ENCODE measurements at places on chromosomes 3 and 15.

DNA sequence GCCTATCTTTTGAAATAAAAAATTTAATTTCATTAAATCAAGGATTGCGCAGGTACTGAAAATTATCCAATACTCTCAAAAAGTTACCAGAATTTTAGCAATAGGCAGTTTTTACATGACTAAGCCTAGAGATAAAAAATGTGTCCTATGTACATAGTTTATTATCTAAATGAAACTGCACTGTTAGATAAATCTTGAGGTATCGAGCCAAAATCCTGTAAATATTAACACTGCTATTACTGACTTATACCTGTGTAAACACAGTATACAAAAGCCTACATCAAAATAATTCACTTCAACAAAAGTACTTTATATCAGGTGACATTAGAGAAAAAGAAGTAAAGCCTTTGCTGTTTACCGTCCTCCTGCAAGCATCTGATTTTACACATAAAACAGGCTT is 60.7 kb downstream of the TASOR start:
- DNase-seq = no peak

- DNase-seq = no peak
Observed at GRCh38 chr3:66075281-66075680, 36.6 kb upstream of the MAGI1 start.

- DNase-seq = no peak
Observed at GRCh38 chr15:70647396-70647795, 116.0 kb downstream of the UACA start.

DNA sequence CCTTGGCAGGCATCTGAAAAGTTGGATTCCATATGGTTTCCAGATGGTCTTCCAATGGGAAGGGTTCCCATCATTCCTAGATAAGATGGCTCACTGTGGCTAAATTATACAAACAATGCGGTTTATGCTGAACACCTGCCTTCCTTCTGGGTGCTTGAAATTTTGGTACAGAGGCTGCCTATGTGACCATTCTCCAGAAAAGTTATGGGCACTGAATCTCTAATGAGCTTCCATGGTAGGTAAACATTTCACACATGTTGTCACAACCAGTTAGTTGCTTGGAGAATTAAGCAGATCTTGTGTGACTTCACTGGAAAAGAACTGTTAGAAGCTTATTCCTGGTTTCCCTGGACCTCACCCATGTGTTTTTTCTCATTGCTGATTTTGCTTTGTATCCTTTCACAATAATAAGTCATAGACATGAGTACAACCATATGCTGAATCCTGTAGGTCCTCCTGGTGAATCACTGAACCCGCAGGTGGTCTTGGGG is 30.1 kb downstream of the PLOD2 start:
- DNase-seq = no peak

DNA sequence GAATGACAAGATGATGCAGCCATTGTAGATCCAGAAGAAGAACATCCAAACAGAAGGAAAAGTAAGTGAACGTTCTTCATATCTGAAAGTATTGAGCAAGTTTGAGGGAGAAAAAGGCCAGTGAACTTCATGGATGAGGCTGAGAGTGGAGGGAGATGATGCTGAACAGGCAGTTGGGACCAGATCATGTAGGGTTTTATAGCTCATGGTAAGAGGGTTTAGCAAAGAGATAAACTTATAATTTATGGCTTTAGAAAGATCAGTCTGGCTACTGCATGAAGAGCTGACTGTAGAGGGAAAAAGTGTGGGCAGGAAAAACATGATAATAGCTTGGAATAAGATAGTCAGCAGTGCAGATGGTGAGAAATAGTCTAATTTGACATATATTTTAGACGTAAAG is 192.6 kb upstream of the LPP start:
- no peak for DNase-seq

DNA sequence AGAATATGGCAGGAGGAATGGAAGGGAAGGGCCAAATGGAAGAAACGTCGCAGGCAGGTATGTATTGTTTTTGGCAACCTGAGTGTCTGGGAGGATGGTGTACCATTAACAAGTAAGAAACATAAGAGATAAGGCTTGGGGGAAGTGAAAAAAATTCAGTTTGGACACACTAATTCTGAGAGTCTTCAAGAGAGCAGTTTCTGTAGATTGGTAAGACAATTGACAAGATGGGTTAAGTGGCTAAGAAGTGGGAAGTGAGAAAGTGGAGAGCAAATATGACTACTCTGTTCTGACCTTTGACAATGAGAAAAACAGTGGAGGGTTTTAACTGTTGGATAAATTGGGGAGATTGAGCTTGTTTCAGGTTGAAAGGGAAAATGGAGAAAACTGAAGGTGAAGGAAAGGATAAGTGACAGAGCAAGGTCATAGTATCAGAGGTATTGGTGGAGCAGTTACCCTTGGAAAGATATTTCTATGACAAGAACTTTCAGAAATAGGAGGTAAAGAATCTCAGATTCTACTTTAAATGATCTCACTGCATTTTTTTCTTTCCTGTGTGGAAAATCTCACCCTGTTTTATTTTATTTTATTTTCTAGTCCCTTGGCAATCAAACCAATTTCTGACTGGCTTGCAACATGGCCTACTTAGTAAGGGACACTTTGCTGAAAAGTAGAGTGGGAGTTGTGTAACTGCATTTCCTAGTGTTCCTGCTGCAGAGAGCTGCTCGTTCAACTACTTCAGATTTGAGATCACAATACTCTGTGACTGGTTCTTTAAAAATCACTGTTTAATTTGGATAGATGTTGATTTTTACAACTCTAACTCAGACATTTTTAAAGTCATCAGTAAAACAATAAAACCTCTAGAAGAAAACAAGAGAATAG is 23.1 kb upstream of the GABPB1 start:
- DNase-seq = no peak

GRCh38 chr3:184419171-184419570 is 39.3 kb downstream of the CHRD start:
- no peak for DNase-seq

GRCh38 chr3:59559721-59560435 is 510.1 kb upstream of the CFAP20DC start:
- DNase-seq = no peak

DNA sequence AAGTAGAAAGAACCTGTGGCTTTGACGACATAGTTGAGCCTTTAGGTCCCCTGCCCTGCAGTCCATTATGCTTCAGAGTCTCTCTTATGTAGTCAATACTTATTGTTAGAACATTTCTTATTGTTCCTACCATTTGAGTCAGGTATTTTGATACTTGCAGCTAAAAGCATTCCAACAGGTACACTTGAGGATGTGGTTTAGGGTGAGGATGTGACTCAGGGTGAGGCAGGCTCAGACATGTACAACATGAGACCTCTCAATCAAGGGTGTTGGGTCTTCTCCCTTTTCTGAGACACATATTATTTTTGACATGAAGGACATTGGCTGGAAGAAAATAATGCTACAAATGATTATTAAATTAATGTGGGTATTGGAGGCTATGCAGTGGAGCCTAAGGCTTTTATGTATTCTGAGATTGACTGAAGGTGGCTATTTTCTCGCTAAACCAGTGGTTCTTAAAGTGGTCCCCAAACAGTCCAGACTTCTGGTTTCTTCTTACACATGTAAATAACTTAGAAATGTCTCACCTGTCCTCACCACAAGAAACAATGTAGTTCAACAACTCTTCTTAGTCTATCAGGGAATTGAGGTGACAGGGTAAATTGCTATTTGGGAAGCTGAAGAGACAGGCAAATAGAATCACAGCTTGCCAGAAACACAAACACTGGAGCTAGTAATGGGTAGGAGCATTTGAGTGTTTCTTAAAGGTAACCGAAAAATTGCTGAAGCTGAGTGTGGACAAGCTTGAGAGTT is 135.5 kb upstream of the ZPLD1 start:
- DNase-seq = no peak

GRCh38 chr3:5188419-5189221 is 1.1 kb downstream of the EDEM1 start:
- no peak for DNase-seq

- DNase-seq = no peak
Observed at GRCh38 chr3:185852635-185853034, 27.8 kb upstream of the IGF2BP2 start.

DNA sequence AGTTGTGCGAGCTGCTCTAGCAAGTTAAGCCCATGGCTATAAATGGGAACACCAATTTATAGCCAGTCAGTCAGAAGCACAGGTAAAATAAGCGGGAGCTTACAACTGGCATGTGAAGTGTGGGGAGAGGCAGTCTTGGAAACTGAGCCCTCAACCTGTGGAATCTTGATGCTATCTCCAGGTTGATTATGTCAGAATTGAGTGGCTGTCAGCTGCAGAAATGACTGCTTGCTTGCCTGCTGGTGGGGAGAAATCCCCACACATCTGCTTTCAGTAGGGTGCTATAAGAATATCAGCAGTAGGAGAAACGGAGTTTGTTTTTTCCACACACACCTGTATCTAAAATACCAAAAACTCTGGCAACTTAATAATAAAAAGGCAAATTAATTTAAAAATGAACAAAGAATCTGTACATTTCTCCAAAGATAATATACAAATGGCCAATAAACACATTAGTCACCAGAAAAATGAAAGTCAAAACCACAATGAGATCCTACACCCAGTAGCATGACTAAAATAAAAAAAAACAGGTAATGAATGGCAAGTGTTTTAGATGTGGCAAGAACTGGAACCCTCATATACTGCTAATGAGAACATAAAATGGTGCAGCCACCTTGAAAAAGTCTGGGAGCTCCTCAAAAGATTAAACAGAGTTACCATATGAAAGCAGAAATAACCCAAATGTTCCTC is 26.0 kb upstream of the MAP4 start:
- DNase-seq = no peak

- DNase-seq = no peak
Observed at GRCh38 chr3:74352166-74352565, 262.3 kb downstream of the CNTN3 start.

- DNase-seq = no peak
Observed at GRCh38 chr3:124845406-124845805, 41.8 kb downstream of the ITGB5 start.

DNA sequence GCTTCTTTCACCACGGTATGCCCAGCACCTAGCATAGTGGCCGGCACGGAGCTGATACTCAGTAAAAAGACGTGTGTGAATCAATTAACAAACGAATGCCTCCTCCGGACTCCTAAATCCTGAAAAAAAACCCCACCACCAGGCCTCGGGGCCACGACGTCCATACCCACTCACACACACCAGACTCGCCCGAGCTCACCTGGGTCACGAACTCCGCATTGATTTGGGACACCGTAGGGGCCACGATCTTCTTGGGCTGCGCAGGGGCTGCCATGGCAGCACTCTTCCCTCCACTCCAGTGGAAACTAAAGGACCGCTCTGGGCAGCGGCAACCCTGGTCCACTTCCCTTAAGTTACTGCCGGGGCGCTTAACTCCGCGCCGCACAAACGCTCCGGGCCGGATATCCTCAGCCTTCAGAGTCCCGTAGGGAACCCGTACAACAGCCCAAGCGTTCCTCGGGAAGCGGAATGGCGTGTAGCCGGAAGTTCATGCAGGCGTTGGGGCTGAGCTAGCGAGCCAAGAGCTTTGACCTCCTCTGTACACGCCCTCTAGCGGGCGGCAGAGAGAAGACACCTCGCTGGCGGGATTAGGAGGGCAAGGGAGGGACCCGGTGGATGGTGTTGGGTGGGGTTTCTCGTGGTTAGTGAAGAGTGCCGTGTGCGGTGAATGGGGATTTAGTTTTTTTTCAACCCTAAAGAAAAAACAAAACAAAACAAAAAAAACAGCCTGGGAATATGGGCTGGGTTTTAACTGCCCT is at the start of gene AQR:
Gene AQR (minus strand): TSS at position 403 of the 758 bp plus-strand sequence. CDS start 129 bp downstream, at position 274.
- peak; percentile 71 for DNase-seq

- no peak for DNase-seq
Observed at GRCh38 chr15:69154684-69155083, 5.8 kb upstream of the GLCE start.

- DNase-seq = no peak
Observed at GRCh38 chr3:53724566-53724965, 121.7 kb downstream of the CHDH start.

DNA sequence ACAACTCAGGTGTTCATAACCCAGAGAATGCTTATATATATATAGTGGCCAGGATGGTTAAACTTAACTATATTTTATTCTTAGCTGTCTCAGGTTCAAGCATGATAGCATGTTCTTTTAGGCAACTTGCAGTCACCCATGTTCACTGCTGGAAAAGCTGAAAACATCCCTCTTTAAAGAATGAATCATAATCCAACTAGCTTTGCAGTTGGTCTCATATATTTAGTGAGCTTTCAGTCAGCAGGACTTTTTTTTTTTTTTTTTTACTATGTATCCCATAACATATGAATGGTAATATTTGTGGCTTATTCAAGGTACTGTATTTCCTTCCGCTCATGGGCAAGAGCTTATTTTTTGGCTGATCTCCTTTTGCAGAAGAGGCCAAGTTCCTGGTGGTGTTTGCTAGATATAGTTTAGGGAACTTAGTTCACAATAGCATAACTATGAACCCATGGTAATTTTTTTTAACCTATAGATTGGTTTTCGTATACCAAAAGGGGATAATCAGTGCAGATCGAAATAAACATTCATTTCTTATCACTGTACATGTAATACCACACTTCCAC is 77.6 kb downstream of the CMSS1 start:
- DNase-seq = no peak

DNA sequence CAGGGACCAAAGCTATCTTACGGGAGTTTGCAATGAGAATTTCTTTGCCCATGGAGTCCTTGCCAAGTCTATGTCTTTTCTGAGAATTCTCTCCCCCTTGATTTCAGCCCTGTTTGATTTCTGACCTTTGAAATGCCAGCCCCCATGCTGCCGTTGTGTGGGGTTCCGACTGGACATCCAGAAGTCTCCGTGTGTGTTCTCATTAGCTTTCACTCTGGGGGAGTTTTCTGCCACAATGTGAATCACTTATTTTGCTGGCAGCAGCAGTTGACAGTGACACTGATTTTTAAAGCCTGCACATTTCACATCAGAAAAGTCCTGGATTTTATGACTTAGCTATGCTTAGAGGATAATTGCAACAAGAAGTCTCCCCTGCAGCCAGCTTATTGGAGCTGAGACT is 98.4 kb upstream of the CTDSPL start:
- DNase-seq = no peak

- no peak for DNase-seq
Observed at GRCh38 chr15:68107142-68107541, 53.0 kb downstream of the PIAS1 start.

DNA sequence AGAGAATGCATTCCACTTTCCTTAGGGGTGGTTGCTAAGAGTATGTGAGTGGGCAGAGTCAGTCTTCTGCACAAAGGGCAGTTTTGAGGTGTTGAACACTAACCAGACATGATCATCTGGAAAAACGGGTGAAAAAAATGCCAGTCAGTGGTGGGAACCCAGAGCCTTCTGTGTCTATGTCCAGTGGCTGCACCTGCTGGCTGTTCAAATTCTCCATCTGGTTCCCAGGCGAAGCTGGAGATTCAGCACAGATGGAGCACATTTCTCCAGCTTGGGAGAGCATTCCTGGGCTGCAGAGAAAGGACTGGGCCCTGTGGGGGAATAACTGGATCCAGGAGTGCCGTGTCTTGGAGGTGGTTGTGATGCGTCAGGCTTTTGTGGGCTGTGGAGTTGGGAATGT is 74.1 kb downstream of the TRAK1 start:
- DNase-seq = no peak

Measured in stimulated activated CD8-positive, alpha-beta memory T cell treated with anti-CD3 and anti-CD28 coated beads, Interleukin-4, amount 100 ng/mL, for 1 hour (primary cell).